ENCODE measurements at places on chromosomes 3 and 15. TPM values are rescaled to one million over a fixed set of nuclear protein-coding genes. Genes with fewer than 3 reads are reported as not detected.

DNA sequence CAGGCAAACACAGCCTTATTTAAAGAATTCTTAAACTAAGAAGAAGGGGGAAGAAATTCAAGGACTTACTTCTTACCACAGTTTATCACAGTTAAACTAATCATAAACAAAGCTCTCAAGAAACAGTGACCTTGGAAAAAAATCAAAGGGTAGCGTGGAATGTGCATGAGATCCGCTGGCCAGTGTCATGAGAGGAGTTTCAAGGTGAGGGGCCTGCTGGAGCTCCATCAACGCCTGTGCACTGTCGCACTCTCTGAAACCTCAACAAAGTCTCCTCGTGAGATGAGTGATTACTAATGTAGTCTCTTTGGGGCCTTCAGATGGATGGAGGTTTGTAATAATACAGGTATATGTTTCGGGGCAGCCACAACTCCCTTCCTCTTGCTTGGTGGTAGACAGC lies 28.4 kb upstream of the PRICKLE2 start:
- no peak for DNase-seq
- no peak overlapping the region for H3K4me3 ChIP-seq
- H3K27me3 ChIP-seq: no peaks in the 10 kb centered on the region
- H3K27ac ChIP-seq: no peak overlapping the region
- H3K36me3 ChIP-seq: no peaks in the 10 kb centered on the region

Gene CCR8
- not detected for total RNA-seq

DNA sequence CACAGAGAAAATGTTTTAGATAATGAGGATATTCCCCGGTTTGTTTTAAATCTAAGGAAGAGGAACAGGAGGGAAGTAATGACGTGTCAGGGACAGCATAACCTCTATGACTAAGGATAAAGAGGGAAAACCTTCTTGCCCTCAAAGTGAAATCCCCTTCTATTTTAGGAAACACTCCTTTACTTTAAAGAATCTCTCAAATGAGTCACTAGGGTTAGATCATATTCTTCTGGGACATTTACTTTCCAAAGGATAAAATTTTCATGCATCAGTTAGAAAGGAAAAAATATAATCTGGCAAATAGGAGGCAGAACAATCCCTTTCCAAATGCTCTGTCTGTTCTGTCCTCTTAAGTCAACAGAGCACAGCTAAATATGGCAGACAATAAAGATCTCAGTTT lies 43.2 kb upstream of the UBE2E2 start:
- H3K4me1 ChIP-seq: peaks cover 13% of the 10 kb centered on the region
- no peak overlapping the region for H3K27ac ChIP-seq
- no peak overlapping the region for H3K4me3 ChIP-seq

- no peaks in the 10 kb centered on the region for H3K27me3 ChIP-seq
- H3K27ac ChIP-seq: no peak overlapping the region
- no peaks in the 10 kb centered on the region for H3K36me3 ChIP-seq
- peak; percentile 81 for DNase-seq
- H3K4me3 ChIP-seq: no peak overlapping the region
Measured at GRCh38 chr3:159616234-159616825, 372.3 kb upstream of the IL12A start.

Gene NEK11
- total RNA-seq: 23.9 TPM

DNA sequence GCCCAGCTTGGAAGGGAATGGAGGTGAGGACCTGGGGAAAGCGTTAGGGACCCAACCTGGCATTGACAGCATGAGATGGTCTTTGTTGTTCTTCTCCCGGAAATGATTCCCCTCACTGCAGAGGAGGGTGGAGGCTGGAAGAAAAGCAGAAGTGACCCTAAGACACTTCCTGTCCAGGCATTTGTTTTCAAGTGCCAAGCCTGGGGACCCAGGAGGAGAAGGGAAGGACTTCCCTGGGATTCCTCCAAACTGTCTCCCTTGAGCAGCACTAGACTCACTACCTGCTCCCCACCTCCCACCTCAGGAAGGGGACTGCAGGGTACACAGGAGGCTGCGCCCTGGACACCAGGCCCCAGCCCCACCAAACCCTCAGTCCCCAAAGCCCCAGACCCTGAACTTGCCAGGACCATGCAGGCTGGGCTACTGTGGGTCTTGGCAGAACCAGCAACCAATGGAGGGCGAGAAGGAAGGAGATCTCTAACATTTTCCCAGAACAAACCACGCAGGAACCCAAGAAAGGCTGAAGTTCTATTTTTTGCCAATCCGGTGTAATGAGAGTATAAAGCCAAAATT lies 9.8 kb upstream of the VIPR1 start:
- H3K4me1 ChIP-seq: peaks cover 52% of the 10 kb centered on the region
- H3K4me3 ChIP-seq: no peak overlapping the region
- no peak overlapping the region for H3K27ac ChIP-seq
- H3K36me3 ChIP-seq: peaks cover 11% of the 10 kb centered on the region

GRCh38 chr3:194351080-194351672 lies at the start of gene CPN2:
Gene CPN2, minus strand, starts transcription at chr3:194351328. Its CDS starts 8,626 bp downstream, at chr3:194342702.
- peaks cover 16% of the 10 kb centered on the region for H3K27me3 ChIP-seq
- H3K27ac ChIP-seq: no peak within 1 kb of the TSS
- H3K4me3 ChIP-seq: no peak within 1 kb of the TSS
- no peak for DNase-seq
- H3K36me3 ChIP-seq: no peaks in the 10 kb centered on the region
- no peaks in the 10 kb centered on the region for H3K4me1 ChIP-seq

DNA sequence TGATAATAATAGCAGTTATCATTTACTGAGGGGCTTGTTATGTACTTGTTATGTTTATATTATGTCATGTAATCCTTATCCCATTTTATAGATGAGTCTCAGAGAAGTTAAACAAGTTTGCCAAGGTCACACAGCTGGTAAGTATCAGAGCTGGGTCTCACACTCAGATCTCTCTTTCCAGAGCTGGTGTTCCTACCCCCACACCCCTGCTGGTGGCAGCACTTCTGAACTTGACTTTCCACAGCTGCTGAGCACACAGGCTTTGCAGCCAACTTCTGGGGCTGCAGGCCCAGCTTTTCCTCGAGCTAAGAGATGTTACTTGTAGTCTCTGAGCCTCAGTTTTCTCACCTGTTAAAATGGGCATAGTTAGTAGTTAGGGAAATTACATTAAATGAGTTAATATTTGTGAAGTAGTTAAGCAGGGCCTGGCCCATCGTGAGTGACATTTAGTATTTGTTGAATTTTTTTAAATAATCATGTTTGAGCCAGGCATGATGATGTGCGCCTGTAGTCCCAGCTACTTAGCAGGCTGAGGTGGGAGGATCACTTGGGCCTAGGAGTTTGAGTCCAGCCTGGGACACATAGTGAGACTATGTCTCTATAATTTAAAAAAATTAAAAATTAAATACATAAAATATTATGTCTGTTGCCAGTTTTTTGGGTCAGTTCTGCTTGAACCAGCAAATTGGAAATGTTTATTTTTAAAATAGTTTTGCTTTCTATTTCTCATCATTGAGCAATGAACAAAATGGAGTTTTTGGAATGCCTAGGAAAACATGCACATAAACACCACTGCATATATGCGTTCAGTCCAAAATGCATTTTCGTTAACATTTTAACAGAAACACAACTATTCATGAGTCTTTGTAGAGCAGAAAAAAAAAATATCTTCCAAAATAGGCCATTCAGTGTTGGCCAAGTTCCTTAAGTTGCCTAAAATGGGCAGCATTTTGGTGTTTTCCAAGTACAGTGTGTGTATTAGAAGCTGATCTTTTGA lies 87.3 kb downstream of the SMAD6 start:
- no peaks in the 10 kb centered on the region for H3K27me3 ChIP-seq
- H3K4me3 ChIP-seq: no peak overlapping the region
- H3K27ac ChIP-seq: no peak overlapping the region
- DNase-seq: peak; percentile 61
- no peaks in the 10 kb centered on the region for H3K4me1 ChIP-seq
- no peaks in the 10 kb centered on the region for H3K36me3 ChIP-seq

Gene UCN2
- 0.94 TPM for total RNA-seq

GRCh38 chr3:107578091-107578490 lies 55.3 kb downstream of the BBX start:
- no peak overlapping the region for H3K4me3 ChIP-seq
- no peaks in the 10 kb centered on the region for H3K36me3 ChIP-seq
- no peak overlapping the region for H3K27ac ChIP-seq
- DNase-seq: no peak
- H3K4me1 ChIP-seq: no peaks in the 10 kb centered on the region

Gene ADGRG7
- 1.4 TPM for total RNA-seq

Gene KNG1
- not detected for total RNA-seq

DNA sequence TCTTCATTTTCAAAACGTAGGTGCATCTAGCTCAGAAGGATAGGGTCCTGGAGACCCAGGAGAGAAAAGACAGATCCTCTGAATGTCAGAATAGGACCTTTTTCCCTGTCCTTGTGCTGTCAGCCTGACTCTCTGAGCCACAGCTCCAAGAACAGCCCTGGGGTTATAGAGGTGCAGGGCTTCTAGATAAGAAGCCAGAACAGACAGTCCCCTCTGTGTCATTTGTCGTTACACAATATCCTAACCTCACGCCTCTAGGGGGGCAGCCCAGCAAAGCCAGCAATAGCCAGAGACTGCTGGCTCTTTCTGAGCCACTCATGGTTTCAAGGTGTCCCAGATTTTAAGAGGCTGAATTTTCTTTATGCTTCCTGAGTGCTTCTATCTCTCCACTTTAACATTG lies 153.2 kb upstream of the THBS1 start:
- H3K27me3 ChIP-seq: no peaks in the 10 kb centered on the region
- peaks cover 12% of the 10 kb centered on the region for H3K4me1 ChIP-seq
- DNase-seq: no peak
- no peaks in the 10 kb centered on the region for H3K36me3 ChIP-seq
- no peak overlapping the region for H3K27ac ChIP-seq
- no peak overlapping the region for H3K4me3 ChIP-seq

Data from Calu3 (cell line).